ENCODE measurements at places on chromosomes 6 and 20. TPM values are rescaled to one million over a fixed set of nuclear protein-coding genes. Genes with fewer than 3 reads are reported as not detected.

- no peak for ATAC-seq
These were observed 139.0 kb downstream of the JARID2 start for GRCh38 chr6:15384901-15385300.

The LY6G6D gene
- total RNA-seq, result not detected

GRCh38 chr20:44071057-44071456 is 115.9 kb downstream of the JPH2 start:
- ATAC-seq, result no peak

DNA sequence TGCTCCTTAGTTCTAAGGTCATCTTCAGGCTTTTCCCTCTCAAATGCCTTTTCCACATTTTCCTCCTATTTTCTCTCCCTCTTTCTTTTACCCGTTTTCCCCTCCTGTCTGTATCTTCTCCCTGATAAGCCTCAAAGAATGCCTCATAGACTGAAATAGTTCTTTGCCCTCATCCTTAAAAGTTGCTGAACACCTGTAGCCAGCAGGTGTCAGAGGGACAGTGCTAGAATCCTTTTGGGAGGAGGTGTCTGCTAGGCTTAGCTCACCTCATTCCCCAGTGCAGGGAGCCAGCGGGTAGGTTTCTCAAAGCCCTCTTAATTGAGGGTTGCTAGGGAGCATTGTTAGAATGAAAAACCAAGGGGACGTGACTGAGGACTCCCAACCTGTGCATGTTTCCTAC is 204.0 kb downstream of the TSHZ2 start:
- no peak for ATAC-seq

GRCh38 chr6:71499667-71500066 is 211.1 kb downstream of the OGFRL1 start:
- no peak for ATAC-seq

- peak; percentile 68 for ATAC-seq
These were observed 9.4 kb upstream of the DSTN start for GRCh38 chr20:17560344-17561074.

The HTR1E gene
- total RNA-seq, result not detected

DNA sequence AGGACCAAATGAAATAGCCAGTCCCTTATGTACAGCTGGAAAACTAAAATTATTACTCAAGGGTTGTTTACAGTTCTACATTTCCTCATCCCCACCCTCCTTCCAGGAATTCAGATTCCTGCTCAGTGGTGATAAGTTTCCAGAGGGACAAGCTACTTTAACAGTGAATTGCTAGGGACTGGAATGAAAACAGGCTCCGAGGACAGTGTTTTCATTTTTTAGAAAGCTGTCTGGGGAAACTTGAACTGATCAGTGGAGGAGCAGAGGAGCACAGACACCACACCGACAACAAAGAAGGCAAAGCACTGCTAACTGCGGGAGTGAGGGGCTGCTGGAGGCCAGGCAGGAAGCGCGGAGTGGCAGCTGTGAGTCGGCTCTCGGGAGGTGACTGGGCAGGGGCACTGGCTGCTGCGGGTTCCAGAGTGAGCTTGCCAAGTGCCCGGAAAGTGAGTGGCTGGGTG is 322.2 kb downstream of the ESR1 start:
- no peak for ATAC-seq

DNA sequence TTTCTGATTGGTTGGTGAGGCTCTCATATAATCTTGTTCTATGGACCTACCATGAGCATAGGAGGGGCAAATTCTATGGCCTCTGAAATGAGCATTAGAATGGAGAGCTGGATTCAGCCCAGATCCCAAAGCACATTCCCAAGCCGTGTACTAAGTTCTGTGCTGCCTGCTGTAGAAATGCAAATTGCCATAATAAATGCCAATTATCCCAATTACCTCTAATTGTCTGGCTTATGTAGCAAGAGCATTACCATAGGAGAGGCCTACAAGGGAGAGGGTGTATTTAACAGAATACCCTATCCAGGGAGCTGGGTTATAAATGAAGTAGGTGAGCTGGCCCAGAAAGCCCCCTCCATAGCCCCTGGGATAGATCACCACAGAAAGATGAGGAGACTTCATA is 126.8 kb downstream of the LRFN2 start:
- ATAC-seq, result no peak

GRCh38 chr6:158230967-158231550 is 62.9 kb downstream of the GTF2H5 start:
- ATAC-seq, result no peak

GRCh38 chr6:131051341-131051740 is 11.7 kb downstream of the EPB41L2 start:
- ATAC-seq, result no peak

The RFX6 gene
- not detected for total RNA-seq

The MACROD2 gene
- not detected for total RNA-seq

DNA sequence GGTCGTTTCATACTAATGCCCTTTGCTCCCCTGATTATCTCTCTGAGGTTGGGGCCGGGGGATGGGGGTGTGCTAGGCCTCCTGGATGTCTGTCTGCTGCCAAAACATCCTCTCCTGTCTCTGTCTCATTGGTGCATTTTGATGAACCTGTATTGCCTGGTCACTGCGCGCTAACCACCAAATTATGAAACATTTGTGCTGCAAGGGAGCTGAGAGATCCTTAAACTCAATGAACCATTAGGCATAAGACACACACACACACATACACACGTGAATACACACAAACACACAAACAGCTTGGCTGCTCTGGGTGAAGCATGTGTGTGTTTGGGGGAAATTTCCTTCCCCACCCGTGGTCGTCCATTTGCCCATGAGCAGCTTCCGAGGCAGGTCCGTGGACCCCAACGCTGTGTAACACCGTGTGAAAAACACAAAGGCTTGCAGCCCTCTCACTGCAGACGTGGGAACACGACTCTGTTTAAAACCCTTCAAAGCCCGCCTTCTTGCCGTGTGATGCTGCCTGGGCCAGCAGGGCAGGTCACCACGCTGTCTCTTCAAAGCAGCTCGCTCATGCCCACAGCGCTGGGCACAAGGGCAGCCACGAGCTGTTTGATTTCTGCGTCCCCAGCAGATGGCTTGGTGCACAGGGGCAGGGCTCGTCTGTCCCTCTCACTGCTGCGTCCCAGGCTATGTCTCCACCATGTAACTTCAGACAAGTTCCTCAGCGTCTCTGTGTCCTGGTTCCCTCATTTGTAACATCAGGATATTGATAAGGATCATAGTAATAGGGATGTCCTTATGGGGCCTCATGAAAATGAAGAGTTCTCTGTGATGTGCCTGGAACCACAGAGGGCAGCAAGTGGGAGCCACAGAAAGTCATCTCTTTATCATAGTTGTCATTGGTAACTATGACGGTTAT is 96.8 kb downstream of the CDH26 start:
- no peak for ATAC-seq

The MCM9 gene
- 12.8 TPM for total RNA-seq

- no peak for ATAC-seq
These were observed 167.6 kb downstream of the UNC5CL start for GRCh38 chr6:40871424-40871823.

DNA sequence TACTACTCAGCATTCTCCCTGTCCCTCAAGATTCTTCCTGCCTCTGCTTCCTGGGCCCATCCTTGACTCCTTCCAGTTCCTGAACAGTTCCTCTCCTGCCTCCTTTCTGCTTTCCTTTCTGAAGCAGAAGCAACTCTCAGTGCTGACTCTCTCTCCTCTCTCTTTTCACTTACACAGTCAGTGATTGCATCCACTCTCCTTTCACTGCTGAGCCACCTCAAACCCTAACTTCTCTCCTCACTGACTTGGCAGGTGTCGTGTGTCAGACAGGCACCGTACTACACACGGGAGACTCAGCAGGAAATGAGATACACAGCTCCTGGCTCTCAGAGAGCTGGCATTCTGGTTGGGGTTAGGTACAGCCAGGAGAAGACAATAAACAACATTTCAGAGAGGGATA is 5.6 kb downstream of the ABHD16A start:
- ATAC-seq, result peak; percentile 87

The HLA-DPA1 gene
- 40.5 TPM for total RNA-seq

DNA sequence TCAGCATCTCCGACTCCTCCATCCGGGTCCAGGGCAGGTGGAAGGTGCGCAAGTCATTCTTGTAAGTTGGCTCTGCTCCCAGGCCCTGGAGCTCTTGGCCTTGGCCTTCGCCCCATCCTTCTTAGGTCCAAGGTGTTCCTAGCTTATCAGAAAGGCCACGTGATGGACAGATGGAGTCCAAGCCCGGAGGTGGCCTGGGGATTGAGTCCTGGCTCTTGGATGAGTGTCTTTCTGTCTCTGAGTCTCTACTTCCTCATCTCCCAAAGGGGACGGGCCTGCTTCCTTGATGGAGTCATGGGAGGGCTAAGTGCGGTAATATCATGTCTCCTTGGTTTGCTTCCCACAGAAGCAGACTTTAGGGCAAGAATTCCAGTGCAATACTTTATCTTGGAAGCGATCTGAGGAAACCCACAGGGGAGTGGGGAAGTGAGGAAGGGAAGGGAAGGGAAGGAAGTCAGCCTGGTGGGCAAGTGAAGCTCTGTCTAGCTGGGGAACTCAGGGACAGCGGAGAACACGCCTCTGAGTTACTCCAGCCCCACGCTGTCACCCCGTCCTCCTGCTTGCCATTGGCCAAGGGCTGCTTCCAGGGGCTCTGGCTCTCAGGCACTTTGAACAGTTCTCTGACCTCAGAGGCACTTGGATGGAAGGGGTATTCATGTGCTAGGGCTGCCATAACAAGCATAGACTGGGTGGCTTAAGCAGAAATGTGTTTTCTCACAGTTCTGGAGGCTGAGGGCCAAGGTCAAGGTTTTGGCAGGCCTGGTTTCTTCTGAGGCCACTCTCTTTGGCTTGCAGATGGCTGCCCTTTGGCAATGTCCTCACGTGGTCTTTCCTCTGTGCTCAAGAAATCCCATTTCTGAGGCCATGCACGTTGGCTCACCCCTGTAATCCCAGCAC is 4.8 kb downstream of the LBP start:
- no peak for ATAC-seq

The MAN1A1 gene
- 23.6 TPM for total RNA-seq

DNA sequence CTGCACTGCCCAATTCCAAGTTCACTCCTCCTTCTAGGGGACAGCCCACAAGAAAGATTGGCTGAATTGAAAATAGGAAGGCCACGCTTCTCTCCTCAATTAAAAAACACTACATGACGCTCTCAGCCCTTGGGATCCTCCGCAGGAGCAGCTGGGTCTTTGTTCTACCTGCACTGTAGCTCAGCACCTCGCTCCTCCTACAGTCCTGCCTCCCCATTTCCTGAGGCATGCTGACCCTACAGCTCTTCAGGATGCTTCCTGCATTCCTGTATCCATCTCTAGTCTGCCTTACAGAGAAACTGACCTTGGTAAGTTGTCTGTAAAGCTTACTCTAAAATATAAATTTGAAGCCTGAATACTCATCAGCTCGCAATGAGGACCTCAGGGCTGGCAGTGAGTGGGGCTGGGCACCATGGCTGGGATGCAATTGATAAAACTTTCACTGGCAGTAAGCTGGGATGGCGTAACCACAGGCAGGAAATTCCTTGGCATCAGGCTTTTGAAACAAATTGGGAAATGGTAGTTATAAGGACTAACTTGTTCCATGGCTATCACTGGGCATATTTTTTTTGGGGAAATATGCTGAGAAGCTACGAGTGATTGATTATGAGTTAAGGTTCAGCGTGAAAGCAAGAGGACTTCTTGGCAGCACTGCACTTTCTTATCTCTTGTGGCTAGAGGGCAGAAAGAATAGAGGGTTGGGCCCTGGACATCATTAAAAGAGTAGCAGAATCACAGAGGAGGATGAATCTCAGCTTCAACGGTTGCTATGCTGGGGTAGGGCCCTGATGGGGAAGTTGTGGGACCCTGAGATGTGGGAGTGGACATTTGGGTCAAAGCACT is 11.7 kb upstream of the SIRPB1 start:
- ATAC-seq, result peak; percentile 17

DNA sequence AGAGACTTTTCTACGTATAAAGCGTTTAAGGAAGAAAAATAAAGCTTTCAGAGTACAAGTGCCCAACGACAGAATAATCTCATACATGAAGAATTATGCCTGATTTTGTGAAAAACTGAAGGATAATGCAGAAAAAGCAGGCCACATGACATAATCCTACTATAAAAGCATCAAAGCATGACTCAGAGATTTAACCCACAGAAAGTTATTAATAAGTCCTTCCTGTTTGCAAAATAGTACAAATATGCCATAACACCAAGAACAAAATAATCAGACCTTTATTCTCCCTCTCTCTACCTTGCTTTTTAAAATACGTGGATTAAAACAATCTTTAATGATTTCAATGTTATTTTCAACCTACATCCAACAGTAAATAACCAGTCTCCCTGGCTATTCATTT is 118.6 kb upstream of the BCLAF1 start:
- no peak for ATAC-seq

The CD164 gene
- total RNA-seq, result 178 TPM

The SOX18 gene
- 0.13 TPM for total RNA-seq

The TEAD3 gene
- total RNA-seq, result 1.8 TPM

GRCh38 chr6:150987371-150987828 is 121.9 kb downstream of the MTHFD1L start:
- peak; percentile 93 for ATAC-seq

DNA sequence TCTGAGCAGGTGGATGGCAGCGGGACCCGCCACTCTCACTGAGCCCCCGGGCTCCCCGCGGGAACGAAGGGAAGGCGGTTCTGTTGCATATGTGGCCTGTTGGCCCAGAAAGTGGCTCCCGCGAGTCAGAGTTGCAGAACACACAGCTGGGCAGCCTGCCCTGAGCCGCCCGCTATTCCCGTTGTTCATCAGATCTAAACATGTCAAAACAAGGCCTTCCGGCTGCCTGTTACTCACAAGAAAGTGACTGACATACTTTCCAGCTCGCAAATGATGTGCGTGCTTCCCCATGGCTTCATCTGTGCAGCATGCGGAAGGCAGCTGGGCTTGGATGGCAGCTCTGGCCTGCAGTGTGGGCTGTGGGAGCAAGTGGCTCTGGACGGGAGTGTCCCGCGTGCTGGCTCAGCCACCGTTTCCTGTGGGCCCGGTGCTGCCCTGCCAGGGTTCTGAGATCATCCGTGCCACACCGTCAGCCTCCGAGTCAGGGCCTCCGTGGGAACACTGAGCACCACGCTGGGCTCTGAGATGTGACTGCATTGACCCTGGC is 227.3 kb downstream of the ERMARD start:
- ATAC-seq, result no peak

DNA sequence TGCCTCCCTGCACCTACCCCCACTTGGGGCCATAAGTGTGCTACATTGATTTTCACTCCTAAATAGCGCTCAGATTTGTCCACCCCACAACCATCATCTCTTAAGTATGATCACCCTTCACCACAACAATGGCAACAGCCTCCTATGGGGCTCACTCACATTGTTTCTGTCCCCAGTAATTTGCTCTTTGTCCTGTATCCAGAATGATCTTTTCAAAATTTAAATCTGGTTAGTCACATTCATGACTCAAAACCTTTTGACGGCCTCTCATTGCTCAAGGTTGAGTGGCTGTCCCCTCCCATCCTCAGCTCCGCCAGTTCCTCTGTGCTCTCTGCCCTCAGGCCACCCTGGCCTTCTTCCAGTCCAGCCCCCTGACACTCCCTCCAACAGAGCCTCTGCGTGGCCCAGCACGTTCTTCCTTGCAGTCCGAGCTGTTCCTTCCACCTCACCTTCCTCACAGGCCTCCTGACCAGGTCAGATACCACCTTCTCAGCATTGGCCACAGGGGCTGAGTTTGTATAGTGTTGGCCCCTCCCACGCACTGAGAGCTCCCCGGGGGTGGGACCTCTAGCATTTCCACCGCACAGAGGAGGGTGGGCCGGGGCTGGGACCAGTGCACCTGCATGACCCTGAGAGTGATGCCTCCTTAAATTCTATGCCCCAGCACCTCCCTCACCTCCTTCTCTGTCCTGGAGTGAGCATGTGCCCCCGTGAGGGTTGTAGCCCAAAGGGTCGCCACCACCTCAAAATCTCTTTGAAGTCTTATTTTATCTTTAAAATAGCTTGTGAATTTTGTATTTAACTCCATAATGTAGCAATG is 2.4 kb upstream of the PPP1R3G start:
- ATAC-seq, result no peak

The SLC52A3 gene
- total RNA-seq, result not detected

GRCh38 chr6:35465646-35466045 is 2.6 kb upstream of the RPL10A start:
- no peak for ATAC-seq

Data from activated T-helper 17 cell treated with anti-CD3 and anti-CD28 coated beads, Interleukin-2, amount 50 U/mL, for 72 hours (primary cell).